ENCODE measurements at places on chromosomes 4 and X.

- DNase-seq = no peak
These were observed 59.0 kb downstream of the REELD1 start for GRCh38 chr4:146273204-146273901.

GRCh38 chr4:74309223-74309622 is 953 bp downstream of the EPGN start:
- no peak for DNase-seq

- no peak for DNase-seq
These were observed 439.4 kb downstream of the RAPGEF2 start for GRCh38 chr4:159542296-159542695.

DNA sequence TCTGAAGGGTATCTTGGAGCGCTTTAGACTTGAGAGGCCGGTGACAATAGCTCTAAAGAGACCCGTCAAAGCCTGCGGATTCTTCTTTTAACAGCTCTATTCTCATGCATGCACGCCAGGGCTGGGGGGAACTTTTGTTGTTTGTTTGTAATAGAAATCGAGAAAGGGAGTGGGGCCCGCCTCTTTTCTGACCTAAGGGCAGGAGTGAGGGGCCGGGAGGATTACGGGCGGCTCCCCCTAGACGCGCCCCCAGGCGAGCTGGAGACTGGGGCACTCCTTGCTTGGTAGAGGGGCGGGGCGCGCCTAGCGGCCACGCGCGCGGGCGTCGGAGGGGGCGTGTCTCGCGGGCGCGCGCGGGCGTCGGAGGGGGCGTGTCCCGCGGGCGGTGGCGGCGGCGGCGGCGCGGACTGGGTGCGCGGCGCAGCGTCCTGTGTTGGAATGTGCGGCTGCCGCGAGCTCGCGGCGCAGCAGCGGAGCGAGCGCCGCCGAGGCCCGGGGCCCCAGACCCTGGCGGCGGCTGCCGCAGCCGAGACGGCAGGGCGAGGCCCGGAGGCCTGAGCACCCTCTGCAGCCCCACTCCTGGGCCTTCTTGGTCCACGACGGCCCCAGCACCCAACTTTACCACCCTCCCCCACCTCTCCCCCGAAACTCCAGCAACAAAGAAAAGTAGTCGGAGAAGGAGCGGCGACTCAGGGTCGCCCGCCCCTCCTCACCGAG is at the start of gene REST:
REST (plus strand) TSS at position 412 of the 717 bp plus-strand sequence. CDS start 2,739 bp downstream, outside the sequence.
- DNase-seq = peak; percentile 77

- DNase-seq = no peak
These were observed 41.9 kb upstream of the NSG1 start for GRCh38 chr4:4344915-4345527.

GRCh38 chr4:168318266-168318895 is at the start of gene DDX60:
Gene DDX60, minus strand, starts transcription at chr4:168318752. Its CDS starts 7,493 bp downstream, at chr4:168311259.
- DNase-seq = peak; percentile 80

DNA sequence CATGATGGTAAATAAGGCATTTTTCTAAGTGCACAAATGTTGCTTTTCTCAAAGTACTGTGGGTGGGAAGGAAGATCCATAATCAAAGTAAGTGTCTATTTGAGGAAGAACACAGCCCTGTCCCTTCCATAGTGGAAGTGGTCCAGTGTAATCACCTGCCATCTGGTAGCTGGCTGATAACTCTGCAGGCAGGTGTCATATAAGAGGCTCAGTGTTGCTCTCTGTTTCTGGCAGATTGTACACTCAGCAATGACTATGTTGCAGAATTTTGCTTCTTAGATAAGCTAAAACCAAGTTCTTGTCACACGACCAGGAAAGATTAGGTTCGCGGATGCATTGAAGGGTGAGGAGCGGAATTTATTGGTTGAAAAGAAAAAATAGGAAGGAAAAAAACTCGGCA is 20.9 kb downstream of the SAGE1 start:
- DNase-seq = no peak

DNA sequence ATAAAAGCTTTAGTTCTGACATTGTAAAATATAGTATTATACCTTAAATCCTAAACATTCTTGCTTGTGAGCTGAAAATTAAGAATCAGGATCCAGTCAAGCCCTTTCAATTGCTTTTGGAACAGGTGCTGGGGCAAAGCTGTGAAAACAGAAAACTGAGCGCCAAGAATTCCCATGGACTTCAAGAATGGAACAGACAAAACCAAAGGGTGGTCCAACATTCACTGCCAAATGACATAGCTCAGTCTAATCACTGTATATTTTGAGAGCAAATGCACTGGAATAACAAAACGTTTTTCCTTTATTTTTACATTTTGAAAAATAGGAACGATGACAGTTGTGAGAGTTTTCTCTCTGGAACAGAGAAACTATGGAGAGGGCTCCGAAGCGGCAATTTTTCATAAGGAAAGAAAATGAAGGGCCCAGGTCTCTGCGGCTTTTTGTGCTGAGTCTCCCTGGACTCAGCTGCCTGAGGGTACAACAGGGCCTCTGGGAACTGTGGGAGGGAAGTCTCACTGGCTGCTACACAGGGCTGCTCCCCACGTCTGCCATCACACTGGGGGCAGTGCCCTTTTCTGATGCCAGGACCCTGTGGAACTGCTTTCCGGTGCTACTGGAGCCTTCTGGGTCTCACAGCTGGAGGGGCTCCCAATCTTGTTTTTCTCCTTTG is 56.0 kb upstream of the BMPR1B start:
- no peak for DNase-seq

- DNase-seq = no peak
These were observed 68.0 kb downstream of the SNX12 start for GRCh38 chrX:71000139-71000538.

DNA sequence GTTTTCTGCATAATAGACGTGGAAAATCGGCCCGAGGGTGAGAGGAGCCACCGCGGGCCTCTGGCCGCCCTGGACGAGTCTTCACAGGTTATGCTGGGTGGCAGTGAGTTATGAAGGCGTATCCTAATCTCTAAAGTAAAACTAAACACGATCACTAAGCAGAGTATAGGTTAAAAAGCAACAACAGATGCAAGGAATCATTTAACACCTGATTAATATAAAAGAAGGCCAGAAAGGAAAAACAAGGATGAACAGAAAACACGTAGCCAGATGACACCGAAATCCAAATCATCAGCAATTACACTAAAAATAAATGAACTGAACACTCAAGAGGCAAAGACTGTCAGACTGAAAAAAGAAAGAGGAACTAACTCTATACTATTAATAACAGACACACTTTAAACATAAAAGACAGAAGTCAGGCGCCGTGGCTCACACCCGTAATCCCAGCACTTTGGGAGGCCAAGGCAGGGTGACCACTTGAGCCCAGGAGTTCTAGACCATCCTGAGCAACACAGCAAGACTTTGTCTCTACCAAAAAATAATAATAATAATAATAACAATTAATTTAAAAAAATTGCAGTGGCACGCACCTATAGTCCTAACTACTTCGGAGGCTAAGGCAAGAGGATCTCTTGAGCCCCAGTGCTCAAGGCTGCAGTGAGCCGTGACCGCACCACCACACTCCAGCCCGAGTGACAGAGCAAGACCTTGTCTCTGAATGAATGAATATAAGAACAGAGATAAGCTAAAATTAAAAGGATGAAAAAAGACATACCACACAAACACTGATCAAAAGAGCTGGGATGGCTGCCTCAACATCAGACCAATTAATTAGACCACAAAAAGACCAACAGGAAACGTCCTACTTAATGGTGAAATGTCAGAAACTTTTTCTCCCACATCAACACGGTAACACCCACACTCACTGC is 30.0 kb downstream of the CTBP1 start:
- no peak for DNase-seq

Measured in activated T-cell treated with anti-CD3 and anti-CD28 coated beads, Interleukin-2, amount 50 U/mL, for 4 hours (primary cell).